ENCODE measurements at places on chromosomes 1 and 21. TPM values are rescaled to one million over a fixed set of nuclear protein-coding genes. Genes with fewer than 3 reads are reported as not detected.

- DNase-seq = no peak
These were observed 49.2 kb upstream of the TEKT2 start for GRCh38 chr1:36034692-36035091.

Gene TLR5
- 0.44 TPM for total RNA-seq

- no peak for DNase-seq
These were observed 25.6 kb downstream of the C1orf21 start for GRCh38 chr1:184412472-184412871.

Gene SPOCD1
- 3.5 TPM for total RNA-seq

GRCh38 chr1:41802532-41803501 lies 115.9 kb downstream of the HIVEP3 start:
- DNase-seq = no peak

DNA sequence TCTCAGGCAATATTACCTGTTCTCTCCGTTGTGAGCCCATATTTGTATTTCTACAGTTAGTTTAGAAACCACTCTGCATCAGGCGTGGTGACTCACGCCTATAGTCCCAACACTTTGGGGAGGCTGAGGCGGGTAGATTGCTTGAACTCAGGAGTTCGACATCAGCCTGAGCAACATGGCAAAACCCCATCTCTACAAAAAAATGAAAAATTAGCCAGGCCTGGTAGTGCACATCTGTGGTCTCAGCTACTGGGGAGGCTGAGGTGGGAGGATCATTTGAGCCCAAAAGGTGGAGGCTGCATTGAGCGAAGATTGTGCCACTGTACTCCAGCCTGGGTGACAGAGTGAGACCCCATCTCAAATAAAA lies 19.7 kb upstream of the ID3 start:
- DNase-seq = no peak

GRCh38 chr1:204513117-204513716 lies 3.0 kb upstream of the MDM4 start:
- DNase-seq = no peak

GRCh38 chr1:218034468-218034867 lies 250.6 kb upstream of the RRP15 start:
- DNase-seq = peak; percentile 19

Gene OR10Z1
- total RNA-seq = not detected

- DNase-seq = peak; percentile 84
These were observed 95.9 kb downstream of the KCNJ15 start for GRCh38 chr21:38352536-38353219.

- no peak for DNase-seq
These were observed 7.4 kb downstream of the RABGAP1L start for GRCh38 chr1:174166530-174167264.

- peak; percentile 1 for DNase-seq
These were observed 227.2 kb downstream of the OLFM3 start for GRCh38 chr1:101769520-101769919.

- no peak for DNase-seq
These were observed 39.1 kb downstream of the MRPS6 start for GRCh38 chr21:34112316-34113033.

Gene SRSF11
- 160 TPM for total RNA-seq

DNA sequence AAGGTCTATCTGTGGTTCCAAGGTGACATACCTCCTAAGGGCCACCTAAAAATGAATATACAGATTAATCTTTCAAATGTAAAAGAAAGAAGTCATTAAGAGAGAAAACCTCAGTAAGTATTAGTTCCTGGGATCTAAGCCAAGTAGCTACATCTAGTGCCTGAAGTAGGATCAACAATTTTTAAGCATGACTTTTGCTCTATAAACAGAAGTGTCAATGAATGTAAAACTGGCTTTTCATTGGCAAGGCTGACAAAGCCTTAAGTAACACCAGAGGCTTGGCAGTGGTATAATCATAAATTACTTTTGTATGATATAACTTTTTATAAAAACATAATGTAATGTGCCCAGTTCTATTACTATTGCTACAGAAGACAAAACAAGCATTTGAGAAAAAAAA lies 12.2 kb upstream of the ACADM start:
- no peak for DNase-seq

GRCh38 chr1:223215026-223215425 lies 72.0 kb upstream of the TLR5 start:
- DNase-seq = no peak

Gene THAP3
- 47.7 TPM for total RNA-seq

Gene ATAD3C
- 0.14 TPM for total RNA-seq

DNA sequence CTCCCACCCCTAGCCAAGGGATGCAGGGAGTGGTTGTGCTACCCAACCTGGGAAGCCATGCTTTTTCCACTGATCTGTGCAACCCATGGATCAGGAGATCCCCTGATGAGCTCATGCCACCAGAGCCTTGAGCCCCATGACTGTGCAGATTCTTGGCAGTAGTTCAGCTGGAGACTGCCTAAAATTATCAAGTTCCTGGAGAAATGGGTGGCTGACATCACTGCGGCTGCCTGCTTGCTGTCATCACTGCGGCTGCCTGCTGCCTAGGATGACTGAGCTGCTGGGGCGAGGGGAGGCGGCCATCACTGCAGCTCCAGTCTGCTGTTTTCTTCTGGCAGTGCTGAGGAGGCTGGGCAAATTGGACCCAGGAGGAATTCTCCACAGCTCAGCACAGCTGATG lies 159.2 kb downstream of the AGBL4 start:
- DNase-seq = no peak

DNA sequence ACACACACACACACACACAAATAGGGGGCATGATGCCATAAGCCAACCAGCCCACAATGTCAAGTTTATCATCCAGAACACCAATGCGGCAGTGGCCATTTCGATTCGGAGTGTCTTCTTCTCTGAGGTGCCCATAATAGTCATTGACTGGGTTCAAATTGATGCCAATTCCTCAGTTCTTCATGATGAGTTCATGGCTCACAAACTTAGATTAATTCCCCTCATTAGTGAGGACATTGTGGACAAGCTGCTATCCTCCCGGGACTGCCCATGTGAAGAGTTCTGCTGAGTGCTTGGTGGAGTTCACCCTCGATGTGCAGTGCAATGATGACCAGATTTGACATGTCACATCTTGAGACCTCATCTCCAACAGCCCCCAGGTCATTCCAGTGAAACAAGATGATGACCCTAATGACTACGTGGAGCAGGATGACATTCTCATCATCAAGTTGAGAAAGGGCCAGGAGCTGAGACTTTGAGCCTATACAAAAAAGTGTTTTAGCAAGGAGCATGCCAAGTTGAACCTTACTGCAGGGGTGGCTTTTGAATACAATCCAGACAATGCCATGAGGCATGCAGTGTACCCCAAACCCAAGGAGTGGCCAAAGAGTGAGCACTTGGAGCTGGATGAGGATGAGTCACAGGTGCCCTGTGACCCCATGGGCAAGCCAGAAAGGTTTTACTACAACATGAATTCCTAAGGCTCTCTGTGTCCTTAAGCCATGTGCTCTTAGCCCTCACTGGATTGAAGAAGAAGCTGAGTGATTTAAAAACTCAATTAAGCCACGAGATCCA lies 211.6 kb upstream of the SAMSN1 start:
- DNase-seq = no peak

GRCh38 chr1:216722821-216723220 lies 408 bp downstream of the ESRRG start:
- no peak for DNase-seq

GRCh38 chr1:89842567-89843272 lies 21.9 kb downstream of the LRRC8D start:
- DNase-seq = no peak

Gene SHE
- total RNA-seq = 0.55 TPM
